ENCODE measurements at places on chromosomes 6 and 20.
A peak's percentile ranks its signal among the peaks of the same experiment; 100 is the strongest.

DNA sequence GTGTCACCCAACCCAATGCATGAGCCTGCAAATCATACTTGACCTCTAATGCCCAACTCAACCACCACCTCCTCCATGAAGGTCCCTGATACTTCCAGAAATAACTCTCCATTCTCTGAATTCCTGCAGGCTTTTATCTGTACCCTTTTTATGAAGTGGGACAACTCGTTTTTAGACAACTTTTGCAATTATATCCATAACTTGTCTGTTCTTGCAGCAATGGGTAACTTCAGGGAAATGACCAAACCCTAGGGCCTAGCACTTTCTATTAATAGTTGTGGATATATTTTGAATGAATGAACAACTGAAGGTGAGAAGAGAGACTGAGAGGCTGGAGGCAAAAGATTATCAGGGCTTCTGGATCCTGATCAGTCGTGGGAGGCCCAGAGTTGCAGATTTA, 236.6 kb upstream of the MOCS1 start:
- DNase-seq: no peak

- no peak for DNase-seq
Measured at GRCh38 chr6:36805096-36805797, 34.0 kb downstream of the CPNE5 start.

- DNase-seq: no peak
Measured at GRCh38 chr6:88298066-88298845, 132.1 kb upstream of the CNR1 start.

GRCh38 chr6:5814116-5814515, 192.6 kb downstream of the NRN1 start:
- DNase-seq: no peak

- DNase-seq: peak; percentile 83
Measured at GRCh38 chr6:7542874-7543624, 1.6 kb downstream of the DSP start.

- peak; percentile 81 for DNase-seq
Measured at GRCh38 chr6:7541175-7542064, at the start of gene DSP. Gene DSP (plus strand): TSS chr6:7541671. CDS start chr6:7541916, 245 bp downstream.

- DNase-seq: no peak
Measured at GRCh38 chr6:21984561-21984960, 312.3 kb downstream of the PRL start.

- DNase-seq: no peak
Measured at GRCh38 chr20:48736231-48736630, 91.6 kb downstream of the PREX1 start.

- DNase-seq: no peak
Measured at GRCh38 chr6:150588888-150589499, 10.7 kb upstream of the PLEKHG1 start.

GRCh38 chr20:1828786-1829131, 66.4 kb upstream of the SIRPA start:
- DNase-seq: no peak

- DNase-seq: no peak
Measured at GRCh38 chr6:168480481-168480880, 39.5 kb downstream of the SMOC2 start.

- no peak for DNase-seq
Measured at GRCh38 chr20:48658198-48658476, 169.7 kb downstream of the PREX1 start.

DNA sequence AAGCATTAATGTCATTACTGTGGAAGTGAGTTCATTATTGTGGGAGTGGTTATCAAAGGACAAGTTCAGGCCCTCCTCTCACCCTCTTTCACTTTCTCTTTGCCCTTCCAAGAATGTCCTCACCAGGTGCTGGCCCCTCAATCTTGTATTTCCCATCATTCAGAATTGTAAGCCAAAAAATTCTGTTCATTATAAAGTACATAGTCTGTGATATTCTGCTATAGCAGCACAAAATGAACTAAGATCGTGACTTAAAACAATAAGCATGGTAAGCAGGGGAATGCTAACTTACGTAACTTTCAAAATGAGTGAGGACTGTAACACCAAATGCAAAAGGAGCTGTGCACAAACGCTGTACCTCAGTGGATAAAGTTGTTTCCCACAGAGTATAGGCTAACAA, 515.7 kb upstream of the BTBD3 start:
- DNase-seq: no peak

DNA sequence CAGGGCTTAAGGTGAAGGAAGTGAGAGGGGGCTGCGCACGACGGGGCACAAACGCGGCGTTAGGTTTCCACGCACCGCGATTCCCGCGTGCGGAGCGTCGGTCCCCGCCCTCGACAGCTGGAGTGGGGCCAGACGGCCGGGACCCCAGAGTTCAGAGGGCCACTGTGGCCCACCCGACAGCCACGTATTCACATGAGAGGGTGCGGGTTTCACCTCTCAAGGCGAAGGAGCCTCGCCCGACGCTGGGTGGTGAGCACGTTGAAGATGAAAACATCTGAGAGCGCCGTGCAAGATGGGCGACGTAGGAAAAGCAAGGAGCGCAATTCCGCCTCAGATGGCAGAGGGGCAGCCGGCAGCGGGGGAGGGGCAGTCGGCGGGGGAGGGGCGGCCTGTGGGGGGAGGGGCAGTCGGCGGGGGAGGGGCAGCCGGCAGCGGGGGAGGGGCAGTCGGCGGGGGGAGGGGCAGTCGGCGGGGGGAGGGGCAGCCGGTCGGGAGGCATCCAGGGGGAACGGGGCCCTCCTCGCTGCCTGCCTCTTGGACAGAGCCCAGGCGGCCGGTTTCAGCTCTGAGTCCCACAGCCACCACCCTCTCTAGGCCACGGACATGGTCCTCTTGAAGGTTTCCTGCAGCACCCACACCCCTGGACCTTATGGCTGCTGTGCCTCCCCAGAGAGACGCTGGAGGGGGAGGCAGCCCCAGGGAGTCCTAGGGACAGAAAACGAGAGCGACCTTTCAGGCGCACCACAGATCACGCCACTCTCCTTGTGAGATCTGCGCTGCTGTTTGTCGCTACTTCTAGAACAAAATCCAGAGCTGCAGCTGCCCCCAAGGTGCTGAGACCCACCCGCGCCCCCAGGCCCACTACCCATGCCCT, 113.7 kb downstream of the DLL1 start:
- DNase-seq: peak; percentile 61

DNA sequence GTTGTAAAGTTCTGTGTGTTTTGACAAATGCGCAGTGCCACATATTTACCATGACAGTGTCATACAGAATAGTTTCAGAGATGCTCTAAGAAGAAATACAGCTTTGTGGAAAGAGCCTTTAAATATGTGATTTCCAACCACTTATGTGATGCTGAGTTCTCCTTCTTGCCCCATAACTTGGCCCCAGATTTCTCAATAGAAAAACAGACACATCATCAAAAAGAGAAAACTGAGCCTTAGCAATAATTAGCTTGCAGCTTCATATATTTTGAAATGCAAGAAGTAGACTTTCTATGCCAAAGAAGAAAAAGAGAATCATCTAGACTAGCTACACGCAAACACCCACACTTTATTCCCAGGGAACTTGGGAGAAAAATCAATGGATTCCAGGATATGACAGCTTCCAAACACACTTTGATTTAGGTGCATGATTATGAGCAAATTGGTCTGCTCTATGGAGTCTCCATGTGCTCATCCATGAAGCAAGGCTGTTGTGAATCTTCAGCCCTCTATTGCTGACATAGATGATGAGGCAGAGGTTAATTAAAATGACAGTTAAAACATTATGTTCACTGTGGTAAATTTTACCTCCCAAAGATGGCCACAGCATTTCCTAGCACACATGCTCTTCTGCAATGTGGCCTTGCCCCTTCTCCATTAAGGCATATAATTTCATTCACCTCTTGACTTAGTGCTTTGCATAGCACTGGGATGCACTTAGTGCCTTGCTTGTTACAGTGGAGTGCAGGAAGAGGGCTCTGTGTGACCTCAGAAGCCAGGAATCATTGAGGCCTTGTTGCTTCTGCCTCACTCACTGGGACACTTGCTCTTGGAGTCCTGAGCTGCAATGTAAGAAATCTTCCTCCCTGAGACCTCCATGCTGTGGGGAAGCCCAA, 174.6 kb downstream of the SYNDIG1 start:
- DNase-seq: no peak

DNA sequence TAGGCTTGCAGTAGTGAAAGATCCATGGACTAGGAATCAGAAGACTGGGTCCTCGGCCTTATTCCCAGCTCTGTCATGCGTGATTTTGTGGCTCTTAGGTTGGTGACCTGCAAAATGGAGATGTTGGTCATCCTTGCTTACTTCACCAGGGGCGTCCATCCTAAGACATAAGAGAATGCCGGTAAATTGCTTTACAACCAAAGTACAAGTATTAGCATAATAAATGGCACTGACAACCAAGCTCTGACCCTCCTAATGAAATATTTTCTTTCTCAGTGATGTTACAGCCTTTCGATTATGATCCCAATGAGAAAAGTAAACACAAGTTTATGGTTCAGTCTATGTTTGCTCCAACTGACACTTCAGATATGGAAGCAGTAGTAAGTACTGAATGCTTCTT, 45.3 kb downstream of the VAPB start:
- DNase-seq: no peak

- DNase-seq: no peak
Measured at GRCh38 chr20:44334306-44334705, 2.5 kb upstream of the R3HDML start.

DNA sequence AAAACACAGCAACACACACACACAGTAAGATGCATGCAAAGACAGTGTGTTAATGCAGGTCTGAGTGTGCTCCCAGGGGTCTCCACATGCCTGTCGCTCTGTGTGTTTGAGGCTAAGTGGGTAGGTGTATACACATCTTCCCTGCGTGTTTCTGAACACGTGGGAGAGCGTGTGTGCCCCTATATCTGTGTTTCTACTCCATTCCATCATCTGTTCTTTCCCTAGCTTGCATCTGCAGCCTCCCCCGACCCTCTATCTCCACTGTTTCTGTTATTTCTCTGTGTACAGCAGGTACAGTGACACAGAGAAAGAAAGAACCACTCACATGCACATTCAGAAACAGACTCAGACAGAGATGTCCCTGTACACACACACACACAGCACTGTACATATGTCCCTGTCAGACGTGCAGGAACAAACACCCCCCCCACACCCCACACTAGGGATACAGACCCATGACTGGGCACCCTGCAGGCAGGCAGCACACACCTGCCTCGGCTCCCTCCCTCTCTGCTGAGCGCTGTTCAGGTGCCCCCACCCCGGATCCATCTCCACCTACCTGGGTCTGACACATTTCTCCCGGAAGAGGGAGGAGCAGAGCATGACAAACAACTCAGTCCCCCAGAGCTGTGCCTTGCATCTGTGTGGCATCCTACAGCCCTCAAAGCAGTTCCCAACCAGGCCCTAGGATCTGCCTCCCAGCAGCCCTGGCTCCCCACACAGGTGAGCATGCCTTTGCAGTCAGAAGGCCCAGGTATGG, 27.6 kb downstream of the KCNK15 start:
- DNase-seq: no peak

DNA sequence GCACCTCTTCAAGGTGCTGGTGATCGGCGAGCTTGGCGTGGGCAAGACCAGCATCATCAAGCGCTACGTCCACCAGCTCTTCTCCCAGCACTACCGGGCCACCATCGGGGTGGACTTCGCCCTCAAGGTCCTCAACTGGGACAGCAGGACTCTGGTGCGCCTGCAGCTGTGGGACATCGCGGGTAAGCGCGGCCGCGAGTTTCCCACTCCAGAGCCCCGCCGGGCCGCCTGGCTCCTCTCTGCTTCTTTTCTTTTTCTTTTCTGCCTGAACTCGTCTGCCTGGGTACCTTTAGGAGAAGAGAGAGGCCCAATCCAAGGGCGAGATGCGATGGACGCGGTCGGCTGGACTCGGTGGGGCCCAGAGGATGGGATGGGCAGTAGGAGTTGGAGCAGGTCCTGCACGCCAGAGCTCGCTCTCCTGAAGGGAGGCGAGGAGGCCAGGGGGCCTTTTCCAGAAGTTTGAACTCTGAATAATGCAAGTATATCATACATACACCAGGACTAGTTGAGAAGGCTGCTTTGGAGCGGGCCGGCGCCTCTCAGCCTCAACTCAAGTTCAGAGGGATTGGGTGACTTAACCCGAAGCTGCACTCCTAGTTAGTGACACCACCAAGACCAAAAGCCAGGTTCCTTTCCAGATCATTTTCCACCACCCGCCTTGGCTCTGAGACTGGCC, 445 bp downstream of the RAB32 start:
- DNase-seq: peak; percentile 84

GRCh38 chr20:3183896-3184612, 10.7 kb upstream of the LZTS3 start:
- DNase-seq: no peak

DNA sequence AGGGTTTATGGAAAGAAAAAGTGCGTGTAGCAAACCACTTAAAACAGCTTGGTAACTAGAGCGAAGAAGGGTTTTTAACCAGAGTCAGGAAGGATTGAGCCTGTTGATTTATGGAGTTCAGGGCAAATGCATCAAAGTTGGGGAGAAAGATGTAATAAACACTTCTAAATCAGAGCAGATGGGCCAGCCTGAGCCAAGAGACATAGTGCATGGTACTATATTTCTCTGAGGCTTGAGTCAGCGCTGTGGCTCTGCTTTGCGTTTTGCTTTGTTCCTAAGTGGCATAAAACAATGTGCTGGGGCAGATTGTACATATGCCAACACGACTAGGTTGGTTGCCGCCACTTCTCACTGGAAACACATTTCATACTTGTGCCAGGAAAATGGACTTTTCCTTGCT, 111.3 kb downstream of the BCKDHB start:
- no peak for DNase-seq

GRCh38 chr20:3101737-3102574, 17.4 kb upstream of the AVP start:
- no peak for DNase-seq

DNA sequence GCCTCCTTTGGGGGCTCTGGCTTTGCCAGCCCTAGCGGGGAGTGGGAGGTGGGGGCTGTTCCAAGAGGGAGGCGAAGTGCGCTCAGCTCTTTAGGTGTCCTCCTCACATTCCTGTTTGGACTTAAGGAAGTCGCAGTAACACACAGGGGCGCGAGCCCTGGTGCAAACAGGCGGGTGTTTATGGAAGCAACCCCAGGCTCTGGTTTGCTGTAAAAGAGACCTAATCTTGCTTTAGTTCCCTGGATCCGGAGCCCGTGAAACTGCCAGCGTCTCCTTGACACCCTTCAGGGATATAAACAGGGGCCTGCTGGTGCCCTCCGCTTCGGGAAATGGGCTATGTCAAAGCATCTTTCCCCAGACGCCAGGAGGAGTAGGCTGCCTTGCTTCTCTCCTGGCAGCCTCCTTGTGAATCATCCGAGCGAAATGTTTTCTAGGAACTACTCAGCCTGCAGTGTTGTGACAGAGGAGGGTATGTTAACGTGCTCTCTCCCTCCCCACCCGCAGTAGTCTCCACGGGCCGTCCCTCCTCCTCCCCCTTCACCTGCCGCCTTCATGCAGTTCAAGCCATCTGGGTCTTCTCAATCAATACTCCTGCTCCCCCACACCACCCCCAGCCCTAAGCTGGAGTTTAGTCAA, 168.0 kb upstream of the LRFN2 start:
- DNase-seq: no peak

- no peak for DNase-seq
Measured at GRCh38 chr20:46828471-46828870, 66.2 kb upstream of the EYA2 start.

- DNase-seq: no peak
Measured at GRCh38 chr20:33664762-33665144, 2.0 kb upstream of the ACTL10 start.

All from suprapubic skin (tissue), 4 donors.